ENCODE measurements at places on chromosomes 5 and 9.
A peak's percentile ranks its signal among the peaks of the same experiment; 100 is the strongest.

DNA sequence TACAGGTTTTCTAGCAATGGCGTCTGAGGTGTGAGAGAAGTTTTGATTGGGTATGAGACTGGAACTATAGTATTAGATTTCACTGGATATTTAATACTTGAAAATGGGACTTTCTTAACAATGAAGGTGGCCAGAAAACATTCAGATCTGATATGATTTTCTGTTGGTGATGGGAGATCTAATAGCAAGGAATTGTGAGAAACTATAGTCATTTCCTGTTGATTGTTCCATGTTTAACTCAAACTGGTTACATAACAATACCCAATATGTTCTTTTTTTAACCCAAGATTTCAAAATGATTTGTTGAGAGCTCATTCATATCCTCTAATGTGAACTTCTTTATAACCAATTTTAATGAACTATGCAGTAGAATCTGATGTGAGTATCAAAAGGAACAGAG is 793.2 kb upstream of the RGMB start:
- no peak for DNase-seq

GRCh38 chr5:111606194-111606593 is 93.9 kb upstream of the STARD4 start:
- DNase-seq: no peak

- no peak for DNase-seq
Measured at GRCh38 chr9:16257604-16258003, 612.9 kb downstream of the BNC2 start.

DNA sequence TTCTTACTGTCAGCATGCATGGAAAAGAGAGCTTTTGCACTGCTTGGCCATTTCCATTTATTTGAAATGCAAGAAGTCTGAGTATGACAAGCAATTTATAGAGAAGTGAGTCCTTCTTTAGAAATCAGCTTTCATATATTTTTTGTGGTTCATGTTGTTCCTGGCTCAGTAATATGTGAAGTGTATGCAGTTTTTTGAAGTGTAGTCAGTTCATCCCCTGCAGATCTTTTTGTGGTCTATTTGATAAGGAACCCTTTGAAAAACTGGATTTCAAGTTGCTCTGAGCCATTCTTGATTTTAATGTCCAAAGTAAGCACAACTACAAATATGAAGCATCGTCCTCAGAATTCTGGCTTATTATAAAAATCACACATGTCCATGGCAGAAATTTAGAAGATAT is 294.1 kb upstream of the SMC2 start:
- no peak for DNase-seq

GRCh38 chr9:95506428-95506677 is 10.4 kb downstream of the PTCH1 start:
- no peak for DNase-seq

DNA sequence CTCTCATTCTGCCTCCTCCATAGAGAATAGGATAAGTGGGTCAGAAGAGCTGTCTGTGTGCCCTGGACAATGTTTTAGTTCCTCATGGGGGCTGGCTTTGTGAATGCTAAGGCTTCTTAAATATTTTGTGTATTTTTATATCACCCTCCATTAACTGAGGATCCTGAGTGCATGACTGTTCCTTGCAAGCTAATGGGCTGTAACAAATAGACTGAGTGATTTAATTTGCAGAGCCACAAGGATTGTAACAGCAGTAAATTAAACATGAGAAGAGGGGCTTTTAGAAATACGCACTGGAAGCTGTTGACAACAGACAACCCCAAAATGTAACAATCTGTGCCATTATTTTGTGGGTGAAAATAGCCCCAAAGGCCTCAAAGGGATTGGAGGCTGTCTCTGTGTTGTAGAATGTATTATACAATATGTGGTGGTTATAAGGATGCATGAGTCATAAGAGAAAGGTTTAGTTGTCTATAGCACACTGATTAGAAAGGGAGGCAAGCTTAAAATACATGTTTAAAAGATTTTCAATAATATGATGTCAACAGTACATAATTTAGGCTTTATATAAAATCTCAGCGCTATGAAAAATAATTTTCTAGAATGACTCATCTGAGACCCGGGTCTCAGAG is 152.7 kb upstream of the ACTBL2 start:
- DNase-seq: no peak

GRCh38 chr5:131252824-131253171 is 11.1 kb upstream of the CDC42SE2 start:
- peak; percentile 89 for DNase-seq

- no peak for DNase-seq
Measured at GRCh38 chr5:428219-428618, 14.8 kb upstream of the EXOC3 start.

DNA sequence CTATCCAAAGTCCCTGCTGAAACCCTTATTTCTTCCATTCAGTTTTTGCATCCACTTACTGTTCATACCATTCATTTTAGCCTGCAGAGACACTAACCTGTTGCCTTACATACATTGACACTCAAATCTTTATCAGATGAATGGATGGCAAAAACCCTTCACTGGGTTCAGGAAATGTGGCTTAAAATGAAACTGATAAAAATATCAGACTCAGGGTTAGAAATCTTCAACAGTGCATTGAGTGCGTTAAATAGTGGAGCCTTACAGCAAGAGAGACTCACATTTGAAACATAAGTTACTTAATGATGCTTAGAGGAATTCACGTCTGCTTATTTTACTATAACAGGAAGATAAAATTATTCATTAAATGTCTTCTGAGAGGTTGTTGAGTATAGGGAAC is 28.0 kb upstream of the BNC2 start:
- no peak for DNase-seq

DNA sequence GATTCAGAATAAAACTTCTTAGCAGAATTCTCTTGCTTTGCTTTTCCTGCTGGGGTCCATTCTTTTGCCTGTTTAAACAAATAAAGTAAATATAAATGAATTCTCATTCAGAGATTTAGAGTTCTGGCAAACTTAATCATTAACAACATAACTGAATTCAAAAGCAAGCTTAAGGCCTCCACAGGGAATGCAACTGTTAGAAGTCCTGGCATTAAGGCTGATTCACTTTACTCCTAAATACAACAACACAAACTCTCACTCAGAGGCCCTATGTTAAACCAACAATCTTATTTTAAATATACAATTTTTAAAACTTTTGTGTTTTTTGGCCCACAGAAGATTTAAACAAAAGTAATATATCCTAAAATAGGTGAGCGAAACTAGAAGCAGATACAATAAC is 178.3 kb downstream of the AP3B1 start:
- no peak for DNase-seq

DNA sequence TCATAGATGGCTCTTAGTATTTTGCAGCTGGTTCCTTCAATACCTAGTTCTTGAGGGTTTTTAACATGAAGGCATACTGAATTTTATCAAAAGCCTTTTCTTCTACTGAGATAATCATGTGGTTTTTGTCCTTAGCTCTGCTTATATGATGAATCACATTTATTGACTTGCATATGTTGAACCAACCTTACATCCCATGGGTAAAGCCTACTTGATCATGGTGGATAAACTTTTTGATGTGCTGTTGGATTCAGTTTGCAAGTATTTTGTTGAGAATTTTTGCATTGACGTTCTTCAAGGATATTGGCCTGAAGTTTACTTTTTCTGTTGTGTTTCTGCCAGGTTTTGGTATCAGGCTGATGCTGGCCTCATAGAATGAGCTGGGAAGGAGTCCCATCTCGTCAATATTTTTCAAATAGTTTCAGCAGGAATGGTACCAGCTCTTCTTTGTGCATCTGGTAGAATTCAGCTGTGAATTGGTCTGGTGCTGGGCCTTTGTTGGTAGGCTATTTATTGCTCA is 49.7 kb downstream of the YIPF5 start:
- DNase-seq: no peak

- DNase-seq: no peak
Measured at GRCh38 chr5:179232091-179232735, 113.0 kb downstream of the ADAMTS2 start.

GRCh38 chr5:38518341-38518740 is 38.1 kb downstream of the LIFR start:
- no peak for DNase-seq

DNA sequence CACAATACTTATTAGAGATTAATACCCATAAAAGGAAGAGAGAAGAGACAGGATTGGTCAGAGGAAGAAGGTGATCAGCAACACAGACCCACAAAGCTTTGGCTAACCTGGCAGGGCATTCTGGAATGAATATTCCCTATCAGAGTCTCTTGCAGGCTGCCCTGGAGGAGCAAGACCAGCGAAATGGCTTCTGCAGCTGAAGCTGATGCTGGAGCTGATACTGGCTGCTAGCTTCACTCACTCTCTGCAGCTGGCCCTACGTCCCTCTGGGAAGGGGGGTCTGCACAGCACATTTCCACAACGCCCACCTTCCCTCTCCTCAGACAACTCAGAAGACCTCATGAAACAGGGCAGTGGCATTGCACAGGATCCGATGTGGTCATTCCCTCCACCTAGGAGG is 169.9 kb upstream of the EFNA5 start:
- no peak for DNase-seq

DNA sequence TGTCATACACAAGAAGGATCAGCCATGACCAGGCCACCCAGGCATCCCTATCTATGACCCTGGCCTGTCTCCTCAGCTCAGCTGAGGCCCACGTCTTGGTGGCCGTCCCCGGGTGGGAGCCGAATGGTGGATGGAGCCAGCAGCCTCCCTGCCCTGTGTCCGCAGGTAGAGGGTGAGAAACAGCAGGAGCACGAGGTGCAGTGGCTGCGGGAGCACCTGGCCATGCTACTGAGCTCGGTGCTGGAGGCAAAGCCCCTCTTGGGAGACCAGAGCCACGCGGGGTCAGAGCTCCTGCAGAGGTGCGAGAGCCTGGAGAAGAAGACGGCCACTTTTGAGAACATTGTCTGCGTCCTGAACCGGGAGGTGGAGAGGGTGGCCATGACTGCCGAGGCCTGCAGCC is 24.5 kb downstream of the FBXW5 start:
- no peak for DNase-seq

DNA sequence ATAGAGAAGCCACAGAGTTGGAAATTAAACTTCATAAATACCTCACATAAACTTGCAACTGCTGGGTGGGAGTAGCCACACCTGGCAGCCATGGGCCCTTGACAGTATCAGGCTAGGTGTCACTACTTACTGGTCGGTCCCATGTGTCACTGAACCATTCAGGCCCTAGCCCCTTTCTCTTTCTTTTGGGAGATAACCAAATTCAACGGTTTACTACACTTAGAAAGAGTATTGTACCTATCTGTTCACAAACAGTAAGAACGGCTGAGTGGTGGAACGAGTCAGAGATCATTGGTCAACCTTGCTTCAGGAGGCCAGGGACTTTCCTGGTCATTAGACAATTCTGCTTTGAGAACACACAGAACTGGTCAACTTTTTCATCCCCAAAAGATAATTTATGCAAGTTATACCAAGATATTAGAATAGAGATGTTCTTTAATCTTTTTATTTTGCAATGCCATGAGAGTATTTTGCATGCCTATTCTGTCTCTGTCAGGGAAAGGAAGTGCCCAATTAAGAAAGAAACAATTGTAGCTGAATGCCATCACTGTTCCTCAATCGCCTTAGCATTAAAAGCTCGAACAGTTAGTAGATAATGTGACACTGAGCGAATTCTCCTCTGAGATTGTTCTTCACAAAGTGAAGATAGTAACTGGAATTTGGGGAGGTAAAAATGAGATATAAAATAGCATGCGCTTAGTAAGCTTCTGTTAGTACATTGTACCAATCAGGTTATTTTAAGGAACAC is 50.9 kb downstream of the GOLPH3 start:
- DNase-seq: no peak

DNA sequence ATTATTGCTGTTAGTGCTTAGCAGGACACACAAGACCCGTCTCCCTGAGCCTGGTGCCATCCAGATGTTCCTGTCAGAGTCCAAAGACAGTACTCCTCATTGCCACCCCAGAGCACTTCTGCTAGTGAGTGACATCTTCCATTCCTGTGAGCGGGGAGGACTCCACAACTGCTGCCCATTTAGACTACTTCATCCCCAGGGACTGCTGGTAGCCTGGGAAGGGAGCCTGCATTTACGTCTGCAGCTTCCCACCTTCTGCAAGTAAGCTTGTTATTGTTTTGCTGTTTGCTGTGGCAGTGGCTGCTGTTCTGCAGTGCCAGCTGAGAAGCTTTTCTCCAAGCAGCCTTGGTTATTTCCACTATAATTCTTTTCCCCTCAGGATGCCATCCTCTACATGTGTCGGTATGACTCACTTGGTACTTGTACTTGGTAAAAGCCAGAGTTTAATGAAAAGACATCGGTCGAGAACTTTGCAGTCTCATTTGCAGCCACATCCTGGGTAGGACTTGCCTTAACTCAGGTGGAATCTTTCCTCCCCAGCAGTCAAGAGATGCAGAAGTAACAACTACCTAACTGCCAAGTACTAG is 10.6 kb upstream of the MAP1B start:
- DNase-seq: no peak

- no peak for DNase-seq
Measured at GRCh38 chr9:130283539-130284248, 18.1 kb downstream of the HMCN2 start.

DNA sequence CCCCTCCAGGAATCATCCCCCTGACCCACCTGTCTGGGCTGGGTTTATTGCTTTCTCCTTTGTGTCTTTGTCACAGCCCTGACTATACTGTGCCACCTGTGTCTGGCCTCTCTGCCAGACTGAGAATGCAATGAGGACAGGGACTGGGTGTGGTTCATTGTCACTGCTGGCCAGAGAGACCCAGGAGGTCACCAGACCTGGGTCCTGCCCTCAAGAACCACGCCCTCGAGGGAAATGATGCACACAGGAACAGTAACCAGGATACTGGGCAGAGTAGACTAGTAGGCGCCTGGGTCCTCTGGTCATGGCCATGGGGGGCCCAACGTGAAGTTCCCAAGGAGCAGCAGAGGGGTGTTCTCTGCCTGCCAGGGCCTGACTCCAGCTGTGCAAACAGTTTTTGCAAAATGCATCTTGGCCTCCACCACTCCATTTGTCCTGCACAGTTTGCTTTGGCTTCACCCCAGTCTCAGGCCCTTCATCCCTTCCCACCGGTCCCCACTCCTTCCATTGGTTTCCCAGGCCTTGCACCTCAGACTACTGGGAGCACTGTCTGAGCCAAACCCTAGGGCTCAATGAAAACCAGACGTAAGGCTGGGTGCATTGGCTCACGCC is 17.8 kb downstream of the RGS3 start:
- no peak for DNase-seq

DNA sequence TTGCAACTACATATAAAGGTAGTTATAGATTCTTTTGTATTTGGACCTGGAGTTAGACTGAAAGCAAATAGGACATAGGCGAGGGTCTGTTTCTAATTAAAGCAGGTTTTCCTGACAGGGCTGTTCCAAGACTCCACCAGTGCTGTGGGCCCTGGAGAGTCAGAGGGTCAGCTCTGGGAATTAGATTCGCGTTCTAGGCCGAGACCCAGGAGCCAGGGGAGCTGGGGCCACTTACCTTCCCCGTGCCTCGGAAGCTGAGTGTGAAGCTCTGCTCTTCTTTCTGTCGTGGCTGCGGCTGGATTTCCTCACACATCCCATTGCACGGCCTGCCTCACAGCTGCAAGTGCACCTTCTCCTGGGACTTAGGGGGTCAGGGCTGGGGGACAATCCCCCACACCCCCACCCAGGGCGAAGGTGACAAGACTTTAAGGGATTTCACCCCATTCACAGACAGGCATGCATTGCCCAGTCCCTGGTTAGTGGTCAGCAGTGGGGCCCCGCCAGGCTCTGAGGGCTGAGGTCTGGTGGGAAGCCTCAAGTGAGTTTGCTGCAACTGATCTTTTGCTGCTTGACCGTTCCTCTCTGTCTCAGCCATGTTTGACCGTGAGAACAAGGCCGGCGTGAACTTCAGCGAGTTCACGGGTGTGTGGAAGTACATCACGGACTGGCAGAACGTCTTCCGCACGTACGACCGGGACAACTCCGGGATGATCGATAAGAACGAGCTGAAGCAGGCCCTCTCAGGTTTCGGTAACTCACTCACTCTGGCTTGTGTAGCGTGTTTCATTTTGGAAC is 15.3 kb upstream of the AHRR start:
- no peak for DNase-seq

- no peak for DNase-seq
Measured at GRCh38 chr9:14304259-14304658, 9.7 kb downstream of the NFIB start.

Data from CD8-positive, alpha-beta memory T cell (primary cell).